ENCODE measurements at places on chromosomes 6 and 20. TPM values are rescaled to one million over a fixed set of nuclear protein-coding genes. Genes with fewer than 3 reads are reported as not detected.

- DNase-seq, result peak; percentile 7
Measured at GRCh38 chr6:43891072-43891870, 121.3 kb downstream of the VEGFA start.

- DNase-seq, result no peak
Measured at GRCh38 chr6:106181664-106182418, 95.7 kb downstream of the PRDM1 start.

DNA sequence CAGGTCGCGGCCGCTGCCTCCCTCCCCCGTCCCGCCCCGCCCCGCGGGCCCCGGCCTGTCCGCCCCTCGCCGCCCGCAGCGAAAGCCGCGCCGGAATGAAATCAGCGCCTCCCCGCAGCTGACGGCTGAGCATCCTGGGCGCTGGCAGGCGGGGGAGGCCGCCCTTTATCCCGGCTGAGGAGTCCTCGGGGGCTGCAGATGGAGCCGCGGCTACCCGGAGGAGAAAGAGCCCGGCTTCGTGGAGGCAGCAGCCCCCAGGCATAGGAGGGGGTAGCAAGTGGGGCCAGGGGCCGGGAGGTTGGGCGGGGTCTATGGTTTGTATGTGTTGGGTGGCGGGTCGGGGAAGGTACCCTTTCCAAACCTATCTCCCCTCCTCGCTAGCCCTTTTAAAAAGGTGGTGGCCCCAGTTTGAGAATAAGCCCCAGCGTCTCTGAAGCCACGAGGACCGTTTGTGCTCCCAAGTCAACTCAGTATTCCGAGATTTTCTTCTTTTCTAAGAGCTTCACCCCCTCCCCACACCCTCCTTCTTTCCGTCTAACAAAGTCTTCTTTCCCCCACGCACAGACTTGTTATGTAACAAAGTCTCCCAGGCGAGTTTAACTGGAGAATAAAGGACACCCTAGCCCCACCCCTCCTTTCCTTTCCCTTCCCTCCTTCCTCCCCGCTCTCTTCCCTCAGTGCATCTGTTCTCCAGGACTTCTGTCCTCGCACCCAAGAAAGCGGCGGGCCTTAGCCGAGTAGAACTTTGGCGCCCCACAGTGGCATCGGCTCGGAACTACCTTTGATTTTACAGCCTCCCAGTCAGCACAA is 11.0 kb downstream of the POU3F2 start:
- DNase-seq, result peak; percentile 96

DNA sequence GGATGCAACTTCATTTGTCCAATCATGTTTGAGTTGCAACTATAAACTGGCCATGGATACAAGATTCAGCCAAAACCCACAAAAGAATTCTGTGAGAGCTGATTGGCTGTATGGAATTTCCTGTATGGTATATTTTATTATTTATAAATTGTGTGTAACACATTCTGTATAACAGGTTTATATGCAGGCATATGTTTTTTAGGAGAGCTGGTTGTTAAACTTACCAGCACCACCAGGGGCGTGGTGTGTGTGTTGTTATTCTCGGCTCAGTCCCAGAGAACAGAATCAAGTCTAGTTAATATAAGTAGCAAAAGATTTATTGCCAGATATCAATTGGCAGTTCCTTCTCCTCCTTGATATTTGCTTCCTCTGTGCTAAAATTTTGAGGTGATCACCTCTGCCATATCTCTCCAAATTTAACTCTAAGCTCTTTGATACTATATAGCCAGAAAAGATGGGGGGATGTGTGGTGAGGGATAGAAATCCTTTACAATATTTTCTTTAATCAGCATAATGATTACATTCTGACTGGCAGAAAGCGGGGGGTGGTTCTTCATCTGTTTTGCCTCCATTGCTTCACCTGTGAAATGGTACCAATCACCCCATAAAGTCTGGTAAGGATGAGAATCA is 22.9 kb downstream of the CNBD2 start:
- DNase-seq, result peak; percentile 26

DNA sequence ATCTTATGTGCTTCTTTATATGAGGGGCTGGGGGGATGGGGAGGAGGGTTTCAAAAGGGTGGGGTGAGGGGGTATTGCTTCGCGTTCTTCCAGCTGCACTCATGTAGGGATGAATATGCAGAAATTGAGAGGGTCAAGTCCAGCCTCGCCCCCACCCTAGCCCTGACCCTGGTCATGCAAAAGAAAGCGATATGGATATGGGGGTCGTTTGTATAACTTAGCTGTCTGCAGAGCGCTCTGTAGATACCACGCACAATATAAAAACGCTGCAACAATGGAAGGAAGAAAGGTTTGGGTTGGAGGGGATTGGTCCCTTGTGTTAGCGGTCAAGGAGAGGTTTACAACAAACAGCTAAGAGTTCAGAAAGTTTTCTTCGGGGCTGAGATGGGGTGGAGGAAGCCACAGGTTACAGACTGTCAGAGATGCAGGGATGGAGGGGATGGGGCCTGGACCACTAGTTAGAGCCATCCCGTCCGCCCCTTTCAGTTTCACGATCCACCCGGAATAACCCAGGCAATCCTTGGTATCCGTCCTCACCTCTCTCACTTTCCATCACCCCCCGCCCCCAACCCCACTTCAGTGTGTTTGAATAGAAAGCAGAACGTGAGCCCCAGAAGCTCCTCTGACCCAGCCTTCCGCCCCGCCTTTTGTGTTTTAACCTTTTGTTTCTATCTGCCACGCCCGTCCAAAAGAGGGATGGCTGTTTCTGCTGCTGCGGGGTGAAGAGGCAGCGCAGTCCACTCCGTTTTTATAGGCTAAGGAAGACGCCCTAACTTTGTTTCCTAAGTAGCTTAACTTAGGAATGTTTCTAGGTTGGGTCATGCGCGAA is 73.5 kb downstream of the SOX4 start:
- peak; percentile 65 for DNase-seq

DNA sequence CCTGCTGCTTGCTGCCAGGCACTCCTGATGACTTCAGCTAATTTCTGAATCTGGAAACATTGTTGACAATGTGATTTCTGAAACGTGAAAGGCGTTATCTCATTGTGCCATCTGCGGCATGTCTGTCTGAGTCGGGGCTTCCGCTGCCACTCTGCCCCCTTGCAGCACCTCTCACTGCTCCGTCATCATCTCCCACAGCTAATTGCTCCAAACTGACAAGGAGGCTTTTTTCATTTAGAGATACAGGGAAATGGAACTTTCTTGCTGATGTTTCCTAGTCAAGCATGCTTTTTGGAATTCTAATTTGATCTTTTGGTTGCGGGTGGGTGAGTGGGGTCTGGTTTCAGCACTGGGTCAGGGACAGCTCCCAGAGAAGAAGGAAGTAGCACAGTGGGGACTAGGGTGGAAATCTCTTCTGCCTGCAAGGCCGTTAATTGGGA is 233.5 kb downstream of the DHX35 start:
- DNase-seq, result peak; percentile 27

DNA sequence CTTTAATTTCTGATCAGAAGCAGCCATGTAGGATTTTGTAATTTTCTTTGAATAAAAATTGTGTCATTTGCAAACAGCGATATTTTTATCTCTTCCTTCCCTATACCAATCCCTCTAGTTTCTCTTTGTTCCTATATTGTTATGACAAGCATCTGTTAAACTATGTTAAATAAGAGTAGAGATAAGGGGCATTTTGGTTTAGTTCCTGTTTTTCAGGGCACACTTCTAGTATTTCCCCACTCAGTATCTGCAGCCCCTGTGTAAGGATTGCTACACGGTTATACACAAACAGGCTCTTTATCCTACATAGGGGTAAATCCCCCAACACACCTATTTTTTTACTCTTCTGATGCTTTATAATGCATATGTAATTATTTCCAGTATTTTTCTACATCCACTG is 42.1 kb downstream of the TRERF1 start:
- no peak for DNase-seq

- no peak for DNase-seq
Measured at GRCh38 chr6:2505624-2506023, 245.1 kb downstream of the MYLK4 start.

GRCh38 chr6:113632220-113632864 is 224.8 kb upstream of the MARCKS start:
- DNase-seq, result peak; percentile 24

DNA sequence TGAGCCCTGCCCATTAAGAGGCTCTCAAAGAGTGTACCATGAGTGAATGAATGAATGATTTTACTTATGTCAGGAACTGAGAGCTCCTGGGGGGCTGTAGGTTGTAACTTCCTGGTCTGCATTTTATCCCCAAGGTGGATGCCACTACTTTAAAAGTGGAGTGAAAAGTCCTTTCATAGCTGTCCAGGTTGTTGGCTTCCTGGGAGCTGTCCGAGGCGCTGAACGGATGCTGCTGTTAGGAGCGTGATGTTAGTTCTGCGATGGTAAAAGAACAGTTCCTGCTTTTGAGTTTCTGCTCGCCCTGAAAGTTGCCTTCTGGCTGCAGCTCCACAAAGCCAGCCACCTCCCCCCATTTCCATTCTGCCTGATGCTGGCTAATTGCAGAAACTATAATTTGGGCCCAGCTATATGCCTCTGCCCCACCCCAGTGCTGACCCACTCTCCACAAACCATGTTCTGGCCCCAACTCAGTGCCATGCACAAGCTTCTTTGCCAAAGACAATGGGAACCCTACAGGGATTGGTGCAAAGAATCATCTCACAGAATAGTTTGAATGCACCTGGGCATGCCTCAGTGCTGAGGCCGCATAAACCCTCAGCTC is 330.9 kb upstream of the CDH4 start:
- no peak for DNase-seq

- DNase-seq, result no peak
Measured at GRCh38 chr6:20718705-20719653, 184.7 kb downstream of the CDKAL1 start.

DNA sequence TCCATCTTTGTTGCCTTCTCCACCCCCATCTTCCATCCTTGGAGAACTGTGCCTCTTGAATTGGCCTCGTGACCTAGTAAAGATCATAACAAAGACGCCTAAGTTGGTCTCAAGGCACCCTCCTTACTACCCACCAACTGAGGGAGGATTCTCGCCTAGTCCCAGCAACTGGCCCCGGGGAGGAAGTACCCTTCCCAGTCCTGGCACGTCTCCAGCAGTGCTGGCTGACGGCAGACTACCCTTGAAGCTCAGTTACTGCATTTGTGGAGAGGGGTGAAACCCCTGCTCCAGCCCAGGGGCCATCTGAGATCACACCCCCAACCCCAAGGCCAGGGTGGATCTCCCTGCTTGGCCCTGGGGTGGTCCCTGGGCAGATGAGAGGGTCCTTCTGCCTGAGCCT is 2.1 kb upstream of the OSBPL2 start:
- no peak for DNase-seq

GRCh38 chr6:148451690-148452089 is 109.1 kb downstream of the SASH1 start:
- no peak for DNase-seq

DNA sequence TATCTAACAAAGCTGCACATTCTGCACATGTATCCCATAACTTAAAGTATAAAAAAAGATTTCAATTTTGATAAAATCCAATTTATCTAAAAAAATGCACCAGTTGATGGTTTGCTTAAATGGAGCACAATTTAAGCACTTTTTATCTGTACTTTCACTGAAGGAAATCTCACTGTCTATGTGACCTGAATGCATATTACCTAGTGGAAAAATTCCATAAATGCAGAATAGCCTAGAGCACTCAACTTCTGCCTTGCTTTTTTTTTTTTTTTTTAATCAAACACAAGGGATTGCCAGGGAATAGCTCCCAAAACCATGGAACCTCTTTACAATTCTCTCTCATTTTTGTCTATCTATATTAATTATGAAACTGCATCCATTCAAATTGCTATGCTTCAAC is 80.4 kb downstream of the RFPL4B start:
- DNase-seq, result peak; percentile 88

GRCh38 chr6:98834060-98835031 is at the start of gene POU3F2:
TSS of gene POU3F2 (plus strand) at chr6:98834574. CDS start at chr6:98834874, 300 bp downstream.
- DNase-seq, result peak; percentile 99

DNA sequence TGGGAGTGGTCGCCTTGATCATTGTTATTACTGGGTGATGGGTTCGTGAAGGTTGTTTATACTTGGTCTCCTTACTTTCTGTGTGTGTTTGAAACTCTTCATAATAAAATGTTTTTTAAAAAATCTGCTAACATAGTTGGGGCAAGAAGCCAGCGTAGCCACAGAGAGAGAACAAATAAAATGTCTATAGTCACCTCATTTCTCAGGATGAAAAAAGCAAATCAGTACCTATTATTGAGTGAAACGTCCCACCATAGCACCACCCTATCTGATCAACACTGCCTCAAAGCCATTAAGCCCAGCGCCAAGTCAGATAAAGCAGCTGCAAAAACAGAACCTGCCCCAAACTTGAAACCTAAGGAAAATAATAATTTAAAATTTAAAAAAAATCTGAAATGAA is 89.7 kb upstream of the TAB2 start:
- no peak for DNase-seq

DNA sequence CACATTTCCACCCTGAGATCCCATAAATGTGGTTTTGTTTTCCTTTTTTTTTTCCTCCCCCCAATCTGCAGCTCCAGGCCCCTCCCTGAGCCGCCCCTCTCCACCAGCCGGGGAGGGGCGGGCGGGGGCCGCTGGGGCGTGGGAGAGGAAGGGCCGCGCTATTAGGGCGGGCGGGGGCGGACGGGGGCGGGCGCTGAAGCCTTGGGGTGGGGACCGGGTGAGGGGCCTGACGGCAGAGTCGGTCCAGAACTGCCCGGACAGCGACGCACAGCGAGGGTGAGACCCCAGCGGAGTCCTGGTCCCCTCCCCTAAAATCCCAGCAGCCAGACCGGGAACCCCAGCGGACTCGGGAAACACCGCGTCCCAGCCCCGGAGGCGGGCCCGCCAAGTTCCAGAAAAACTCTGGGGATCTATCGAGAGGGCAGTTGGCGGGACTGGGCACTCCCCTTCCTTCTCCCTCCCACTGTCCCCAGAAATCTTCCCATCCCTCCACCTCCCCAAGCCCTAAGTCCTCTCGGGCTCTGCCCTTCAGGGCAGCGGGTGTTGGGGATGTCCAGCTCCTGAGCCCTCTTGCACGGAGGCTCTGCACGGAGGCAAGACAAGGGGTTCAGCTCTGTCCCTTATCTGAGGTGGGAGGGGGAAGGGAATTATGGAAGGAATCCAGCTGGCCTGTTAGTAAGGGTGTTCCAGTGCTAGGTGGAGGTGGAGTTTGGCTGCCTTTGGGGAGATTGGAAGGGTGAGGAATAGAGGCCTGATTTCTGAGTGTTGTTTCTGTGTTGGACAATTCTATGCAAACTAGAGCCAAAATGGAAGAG is at the start of gene PRICKLE4:
Gene PRICKLE4, plus strand, starts transcription at position 232 of the 815 bp plus-strand sequence. CDS start 2,692 bp downstream, outside the sequence.
- peak; percentile 19 for DNase-seq

GRCh38 chr6:139766796-139767195 is 392.3 kb upstream of the CITED2 start:
- no peak for DNase-seq

GRCh38 chr20:41334036-41334435 is 6.6 kb upstream of the LPIN3 start:
- no peak for DNase-seq

GRCh38 chr6:152736687-152737273 is 13.8 kb upstream of the VIP start:
- DNase-seq, result no peak

GRCh38 chr6:75368864-75369402 is 84.3 kb upstream of the TMEM30A start:
- DNase-seq, result no peak

Gene PBOV1
- not detected for polyA plus RNA-seq

Gene TMEM244
- not detected for polyA plus RNA-seq

Gene GJA1
- polyA plus RNA-seq, result 65.4 TPM

Gene SLC17A1
- not detected for polyA plus RNA-seq

Gene KIF25
- polyA plus RNA-seq, result 0.48 TPM

Gene PXDC1
- 30.5 TPM for polyA plus RNA-seq

Gene UBD
- 0.42 TPM for polyA plus RNA-seq

Gene ERVFRD-1
- not detected for polyA plus RNA-seq

Gene ROMO1
- 249 TPM for polyA plus RNA-seq

Gene CENPW
- 31.8 TPM for polyA plus RNA-seq

Gene AIF1
- polyA plus RNA-seq, result 14.9 TPM

All from brain (organoid and tissue), 16 donors.